A549 treated with AZD2906 at 1 μM for 4 hours (cell line): ENCODE measurements at places on chromosomes 13 and 19. TPM values are rescaled to one million over a fixed set of nuclear protein-coding genes. Genes with fewer than 3 reads are reported as not detected.

Gene PRR36
- total RNA-seq: 0.28 to 0.51 TPM (median 0.39 TPM) in 5 replicates

Gene TNFRSF19
- 2.9 to 4.4 TPM (median 3.5 TPM) in 5 replicates for total RNA-seq

Gene SYNGR4
- 2.0 to 3.8 TPM (median 3.0 TPM) in 5 replicates for total RNA-seq

Gene ATP8B3
- 1.9 to 3.7 TPM (median 3.1 TPM) in 5 replicates for total RNA-seq

Gene SELENOV
- total RNA-seq: not detected in 5 replicates

Gene ZNF100
- total RNA-seq: not detected in 5 replicates
